NCI-H446 (cell line): ENCODE measurements at places on chromosomes 3 and 15.

DNA sequence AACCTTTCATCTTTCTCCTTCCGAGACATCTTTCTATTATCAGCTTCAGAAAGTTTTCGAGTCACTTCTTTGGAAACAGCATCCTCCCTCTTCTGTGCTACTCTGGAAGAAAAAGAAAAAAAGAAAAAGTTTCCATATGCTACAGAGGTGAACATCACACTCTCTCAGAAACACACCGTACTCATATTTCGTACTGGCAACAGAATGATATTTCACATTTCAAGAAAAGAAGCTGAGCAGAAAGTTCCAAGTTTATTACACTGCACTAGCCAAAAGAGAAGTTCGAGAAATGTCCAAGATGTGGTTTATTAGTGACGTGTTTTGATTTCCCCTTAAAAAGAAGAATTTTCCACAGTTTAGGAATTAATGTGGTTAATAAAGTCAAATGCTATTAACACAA lies 6.0 kb downstream of the SSR3 start:
- no peak for DNase-seq

DNA sequence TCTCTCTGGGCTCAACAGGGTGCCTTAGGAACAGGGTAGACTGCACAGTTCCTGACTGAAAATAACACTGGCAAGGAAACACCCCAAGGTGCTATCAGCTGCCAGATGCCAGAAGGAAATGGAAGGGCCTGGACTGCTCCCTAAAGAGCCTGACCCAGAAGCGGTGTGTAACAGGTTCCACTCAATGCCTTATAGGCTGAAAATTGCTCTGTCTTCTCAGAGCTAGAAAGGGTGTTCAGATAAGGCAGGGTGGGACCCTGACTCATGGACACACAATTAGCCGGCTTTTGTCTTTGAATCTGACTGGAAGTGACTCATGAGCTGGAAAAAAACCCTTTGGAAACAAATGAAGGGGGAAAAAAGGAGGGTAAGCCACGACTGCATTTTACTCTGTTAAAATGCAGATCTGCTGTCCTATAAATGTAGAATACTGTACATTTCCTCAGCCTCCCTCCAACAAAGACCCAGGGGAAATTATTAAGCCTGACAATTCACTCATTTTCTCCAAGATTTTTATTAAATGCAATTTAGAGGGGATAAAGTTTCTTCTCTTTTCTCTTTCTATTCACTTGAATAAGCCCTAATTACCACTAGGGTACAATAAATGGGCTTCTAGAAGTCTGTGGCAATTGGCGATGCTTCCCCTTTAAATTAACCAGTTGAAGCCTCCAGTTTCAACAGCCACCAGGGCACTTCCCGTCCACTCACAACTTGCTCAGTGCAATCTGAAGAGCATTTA lies 160.2 kb upstream of the TBL1XR1 start:
- DNase-seq = no peak

GRCh38 chr3:193943200-193943599 lies 192.7 kb upstream of the HES1 start:
- DNase-seq = no peak

DNA sequence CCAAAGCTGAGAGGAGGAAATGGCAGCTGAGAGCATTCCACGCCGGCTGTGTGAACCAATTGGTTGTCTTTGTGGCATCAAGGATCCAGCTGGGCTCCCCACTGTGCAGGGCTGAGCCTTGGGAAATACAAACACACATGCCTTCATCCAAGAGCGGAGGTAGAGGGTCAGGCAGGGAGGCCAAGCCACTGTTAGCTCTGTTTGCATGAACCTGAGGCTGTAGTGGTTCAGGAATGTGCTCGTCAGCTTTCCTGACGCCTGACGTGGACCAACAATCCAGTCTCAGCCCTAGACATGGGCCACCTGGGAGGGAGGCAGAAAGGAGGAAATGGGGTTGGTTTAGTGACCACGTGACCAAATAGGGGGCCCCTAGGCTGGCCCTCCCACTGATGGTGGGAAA lies 276.9 kb downstream of the TLE3 start:
- no peak for DNase-seq

- no peak for DNase-seq
Observed at GRCh38 chr3:72398781-72399180, 449.5 kb downstream of the SHQ1 start.

DNA sequence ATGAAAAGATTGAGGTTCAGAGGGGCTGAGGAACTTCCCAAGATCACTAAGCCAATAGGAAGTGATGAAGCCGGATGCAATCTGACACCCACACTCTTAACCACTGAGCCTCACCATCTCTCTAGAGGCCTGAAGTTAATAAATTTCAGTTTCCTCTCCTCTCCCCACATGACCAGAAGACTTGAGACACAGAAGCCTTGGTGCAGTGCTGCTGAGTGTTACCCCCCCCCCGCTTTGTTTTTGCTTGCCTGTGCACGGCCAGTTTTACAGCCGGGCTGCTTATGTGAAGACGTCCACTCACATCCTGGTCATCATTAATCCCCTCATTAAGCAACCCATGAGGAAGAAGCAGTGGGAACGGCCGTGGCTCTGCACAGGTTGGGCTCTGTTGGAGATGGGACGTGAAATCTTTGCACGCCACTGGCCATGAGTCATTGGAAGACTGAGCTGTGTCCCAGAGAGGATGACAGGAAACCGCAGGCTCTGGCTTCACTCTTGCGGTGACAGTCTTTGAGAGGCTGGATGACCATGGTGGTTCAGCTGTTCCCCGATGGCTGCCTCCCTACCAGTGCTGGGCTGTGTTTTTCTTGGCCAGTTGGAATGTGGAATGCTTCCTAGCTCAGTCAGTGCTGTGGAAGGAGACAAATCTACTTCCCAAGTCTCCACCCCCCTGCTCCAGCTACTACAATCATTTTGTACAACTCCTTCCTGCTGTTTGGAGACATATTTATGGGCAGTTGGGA lies 232.6 kb upstream of the LRTM1 start:
- no peak for DNase-seq

DNA sequence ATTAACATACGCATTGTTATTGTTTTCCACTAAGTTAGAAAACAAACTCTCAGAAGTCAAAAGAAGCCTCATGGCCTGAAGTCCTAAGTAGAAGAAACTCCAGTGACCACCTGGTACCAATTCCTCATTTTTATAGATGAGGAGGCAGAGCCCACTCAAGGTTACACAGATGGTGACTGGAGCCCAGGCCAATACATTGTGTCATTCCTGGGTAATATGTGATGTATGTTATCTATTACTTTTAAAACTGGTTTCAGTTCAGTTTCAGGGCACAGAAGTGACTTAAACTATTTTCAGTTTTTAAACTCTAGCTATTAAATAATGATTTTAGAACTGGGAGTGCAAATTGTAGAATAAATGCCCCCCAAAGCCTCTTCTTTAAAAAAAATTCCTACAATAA lies 66.7 kb upstream of the STXBP5L start:
- no peak for DNase-seq

GRCh38 chr15:62119227-62119864 lies 45.7 kb downstream of the C2CD4B start:
- no peak for DNase-seq

DNA sequence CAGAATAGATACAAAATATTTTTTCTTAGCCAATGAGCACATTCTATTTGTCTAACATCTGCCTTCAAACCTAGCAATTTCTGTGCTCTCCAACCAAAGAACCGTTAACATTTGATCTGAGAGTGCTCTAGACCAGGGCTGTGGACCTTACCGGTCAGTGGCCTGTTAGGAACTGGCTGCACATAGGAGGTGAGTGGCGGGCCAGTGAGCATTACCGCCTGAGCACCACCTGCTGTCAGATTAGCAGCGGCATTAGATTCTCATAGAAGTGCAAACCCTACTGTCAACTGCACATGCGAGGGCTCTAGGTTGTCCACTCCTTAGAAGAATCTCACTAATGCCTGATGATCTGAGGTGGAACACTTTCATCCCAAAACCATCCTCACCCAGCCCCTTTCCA lies 131.7 kb downstream of the CADM2 start:
- no peak for DNase-seq

DNA sequence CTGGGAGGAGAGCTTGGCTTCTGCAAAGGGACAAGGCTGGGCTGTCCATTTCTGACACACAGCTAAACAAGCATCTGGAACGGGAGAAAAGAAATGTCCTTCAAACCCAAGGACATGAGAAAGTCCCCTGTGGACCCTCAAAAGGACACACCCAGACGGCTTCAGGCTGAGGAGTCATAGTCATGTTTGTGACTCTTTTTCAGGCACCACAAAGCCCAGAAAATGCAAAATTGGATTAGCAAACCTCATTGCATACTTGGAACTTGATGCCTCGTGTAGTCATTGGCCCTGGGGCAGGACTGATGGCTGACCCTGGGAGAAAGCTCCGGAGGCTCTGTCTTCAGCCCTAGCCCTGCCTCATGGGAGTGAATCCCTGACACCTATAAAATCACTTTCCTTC lies 21.5 kb downstream of the FAM174B start:
- no peak for DNase-seq

GRCh38 chr3:158053386-158053785 lies 52.8 kb downstream of the SHOX2 start:
- DNase-seq = no peak

GRCh38 chr3:100603469-100603868 lies 5.9 kb upstream of the ADGRG7 start:
- DNase-seq = no peak

GRCh38 chr15:34628577-34629152 lies 45.2 kb upstream of the GOLGA8B start:
- DNase-seq = no peak

- no peak for DNase-seq
Observed at GRCh38 chr15:75420698-75421097, 30.8 kb downstream of the SIN3A start.

- DNase-seq = no peak
Observed at GRCh38 chr3:40848421-40848820, 323.7 kb downstream of the ZNF621 start.

DNA sequence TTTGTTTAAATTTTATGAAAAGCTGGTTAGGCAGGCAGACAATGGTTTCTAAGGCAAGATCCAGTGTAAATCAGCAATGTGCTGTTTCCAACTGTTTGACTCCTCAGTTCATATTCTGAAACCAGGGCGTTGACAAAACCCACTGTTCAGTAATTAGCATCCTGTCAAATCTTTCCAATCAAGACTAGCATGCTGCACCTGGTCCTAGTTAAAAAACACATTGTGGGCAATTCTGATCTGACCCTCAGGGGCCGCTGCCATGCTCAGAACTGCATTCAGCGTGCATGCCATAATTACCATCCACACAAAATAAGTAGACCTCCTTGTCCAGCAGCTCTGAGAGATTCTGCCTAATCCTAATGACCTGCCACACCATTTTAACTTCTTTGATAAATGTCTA lies 20.9 kb upstream of the RBP1 start:
- no peak for DNase-seq

DNA sequence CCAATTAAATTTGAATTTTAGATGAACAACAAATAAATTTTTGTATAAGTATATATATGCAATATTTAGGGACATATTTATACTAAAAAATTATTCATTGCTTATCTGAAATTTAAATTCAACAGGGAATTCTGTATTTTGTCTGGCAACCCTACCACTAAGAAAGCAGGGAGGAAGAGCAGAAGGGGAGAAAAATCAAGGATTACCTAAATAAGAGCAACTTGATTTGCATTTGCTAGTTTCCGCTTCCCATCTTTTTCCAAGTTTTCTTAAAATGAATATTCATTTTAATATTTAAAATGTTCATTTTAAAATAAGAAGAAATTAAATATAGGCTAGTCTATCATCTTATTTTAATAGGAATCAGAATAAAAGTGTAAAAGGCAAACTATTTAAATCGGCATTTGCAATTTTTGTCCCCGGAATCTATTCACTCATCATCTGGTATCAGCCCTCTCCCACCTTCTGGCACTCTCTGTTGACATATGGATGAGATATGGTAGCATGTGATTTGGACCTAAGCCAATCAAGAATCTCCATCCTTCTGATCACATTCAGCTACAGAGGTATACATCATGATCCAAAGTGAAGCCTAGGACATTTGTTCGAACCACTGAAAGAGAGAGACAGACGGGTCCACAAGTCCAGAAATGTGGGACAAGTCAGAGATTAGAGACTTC lies 82.6 kb downstream of the TRANK1 start:
- DNase-seq = no peak

GRCh38 chr3:153244961-153245360 lies 82.9 kb downstream of the RAP2B start:
- no peak for DNase-seq

GRCh38 chr3:468172-468571 lies 271.6 kb downstream of the CHL1 start:
- DNase-seq = no peak

DNA sequence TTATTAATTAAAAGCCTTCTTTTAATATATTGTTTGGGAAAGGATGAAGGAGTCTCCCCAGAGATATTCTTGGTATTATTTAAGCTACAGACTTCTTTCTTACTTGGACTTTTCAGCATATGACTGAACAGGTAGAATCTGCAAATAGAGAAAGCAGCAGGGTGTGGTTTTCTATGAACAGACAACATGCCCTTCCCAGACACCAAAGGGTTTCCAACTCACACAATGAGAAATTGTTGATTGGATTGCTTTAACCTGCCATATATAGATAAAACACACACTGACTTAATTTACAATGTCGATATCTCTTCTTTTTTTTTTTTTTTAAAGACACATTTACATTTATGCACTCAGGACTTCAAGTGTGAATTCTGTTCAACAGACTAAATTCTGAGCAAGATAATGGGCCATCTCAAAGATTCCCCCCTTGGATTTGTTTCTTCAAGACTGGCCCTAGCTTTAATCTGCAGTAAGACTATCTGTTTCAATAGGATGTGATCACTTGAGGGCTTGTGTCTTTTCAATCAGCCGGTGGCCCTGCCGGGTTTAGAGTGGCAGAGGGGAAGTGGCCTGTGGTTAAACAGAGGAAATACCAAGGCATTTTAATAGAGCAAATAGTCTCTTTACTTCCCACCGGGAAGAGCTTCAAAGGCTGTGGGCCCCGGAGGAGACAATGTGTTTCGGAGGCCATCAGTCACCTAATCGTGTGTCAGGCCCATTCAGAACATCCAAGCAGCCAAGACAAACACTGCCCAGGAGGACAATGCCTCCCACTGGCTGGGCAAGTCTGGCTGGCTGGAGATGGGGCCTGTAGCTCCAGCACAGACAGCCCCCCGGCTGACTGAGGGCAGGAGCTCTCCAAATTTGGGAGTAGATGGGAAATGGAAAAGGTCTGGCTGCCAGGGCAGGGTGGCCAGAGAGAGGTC lies 6.1 kb downstream of the IL17RD start:
- no peak for DNase-seq

DNA sequence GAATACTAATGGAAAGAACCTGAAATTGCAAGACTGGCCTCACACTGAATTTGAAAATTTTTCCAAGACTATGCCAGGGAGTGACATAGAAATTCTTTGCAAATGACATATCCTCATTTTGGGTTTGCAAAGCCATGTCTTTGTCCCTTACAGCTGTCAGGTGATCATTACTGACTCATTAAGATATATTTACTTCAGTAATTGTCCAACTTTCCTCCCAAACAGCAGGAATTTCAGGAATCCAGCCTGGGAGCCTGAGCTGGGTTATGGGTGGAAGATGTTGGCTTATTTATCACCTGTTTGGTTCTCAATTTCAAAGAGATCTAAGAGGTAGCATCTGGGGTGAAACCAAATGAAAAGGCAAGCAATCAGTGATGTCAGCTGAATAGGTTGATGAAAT lies 111.6 kb upstream of the ACP3 start:
- no peak for DNase-seq
